Breast epithelium (tissue), 4 donors: ENCODE measurements at places on chromosomes 6 and 20. TPM values are rescaled to one million over a fixed set of nuclear protein-coding genes. Genes with fewer than 3 reads are reported as not detected.

PGBD1 gene
- 4.6 TPM for total RNA-seq

- no peak overlapping the region for H3K4me3 ChIP-seq
- H3K4me1 ChIP-seq = no peaks in the 10 kb centered on the region
- DNase-seq = no peak
- H3K27me3 ChIP-seq = no peaks in the 10 kb centered on the region
- H3K27ac ChIP-seq = no peak overlapping the region
- H3K36me3 ChIP-seq = no peaks in the 10 kb centered on the region
Measured at GRCh38 chr6:12426121-12426520, 136.0 kb downstream of the EDN1 start.

GRCh38 chr20:45053430-45054351 lies 47.2 kb downstream of the KCNS1 start:
- H3K27me3 ChIP-seq = no peaks in the 10 kb centered on the region
- DNase-seq = no peak
- H3K4me3 ChIP-seq = no peak overlapping the region

- no peak overlapping the region for H3K4me3 ChIP-seq
- DNase-seq = no peak
Measured at GRCh38 chr20:57922083-57922482, 212.3 kb upstream of the PMEPA1 start.

DNA sequence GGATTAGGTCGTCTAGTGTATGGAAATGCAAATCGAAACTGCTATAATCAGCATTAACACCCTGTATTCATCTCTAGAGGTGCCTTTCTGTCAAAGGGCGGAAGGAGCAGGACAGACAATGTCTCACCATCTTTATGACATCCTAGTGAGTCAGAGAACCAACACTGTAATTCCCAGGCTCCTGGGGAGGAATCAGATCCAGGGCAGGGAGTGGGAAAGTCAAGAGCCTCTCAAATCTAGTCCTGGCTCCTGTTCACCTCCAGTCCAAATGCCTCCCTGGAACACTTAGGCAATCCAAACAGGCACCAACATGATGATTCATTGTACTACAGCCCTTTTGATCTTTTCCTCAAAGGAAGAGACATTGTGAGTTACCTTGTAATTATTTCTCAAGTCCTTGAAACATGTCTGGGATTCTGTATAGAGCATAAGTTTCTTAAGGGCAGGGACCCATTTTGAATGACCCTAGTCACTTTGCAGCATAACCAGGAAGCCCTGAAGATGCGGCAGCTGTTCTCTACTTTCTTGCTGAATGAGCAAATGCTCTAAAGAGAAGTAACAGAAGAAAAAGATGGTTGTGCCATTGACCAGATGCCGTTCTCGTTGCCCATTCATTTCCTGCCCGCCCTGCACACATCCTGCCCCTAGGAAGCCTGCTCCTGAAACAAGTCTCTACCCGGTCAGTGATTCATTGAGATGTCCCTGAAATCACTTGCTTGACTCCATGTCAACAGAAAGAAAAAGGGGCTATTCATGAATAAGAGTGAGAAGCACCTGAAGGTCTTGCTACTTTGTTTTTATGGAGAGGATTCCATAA lies 112.8 kb upstream of the JARID2 start:
- no peaks in the 10 kb centered on the region for H3K4me1 ChIP-seq
- H3K4me3 ChIP-seq = no peak overlapping the region
- DNase-seq = no peak
- no peak overlapping the region for H3K27ac ChIP-seq

DNA sequence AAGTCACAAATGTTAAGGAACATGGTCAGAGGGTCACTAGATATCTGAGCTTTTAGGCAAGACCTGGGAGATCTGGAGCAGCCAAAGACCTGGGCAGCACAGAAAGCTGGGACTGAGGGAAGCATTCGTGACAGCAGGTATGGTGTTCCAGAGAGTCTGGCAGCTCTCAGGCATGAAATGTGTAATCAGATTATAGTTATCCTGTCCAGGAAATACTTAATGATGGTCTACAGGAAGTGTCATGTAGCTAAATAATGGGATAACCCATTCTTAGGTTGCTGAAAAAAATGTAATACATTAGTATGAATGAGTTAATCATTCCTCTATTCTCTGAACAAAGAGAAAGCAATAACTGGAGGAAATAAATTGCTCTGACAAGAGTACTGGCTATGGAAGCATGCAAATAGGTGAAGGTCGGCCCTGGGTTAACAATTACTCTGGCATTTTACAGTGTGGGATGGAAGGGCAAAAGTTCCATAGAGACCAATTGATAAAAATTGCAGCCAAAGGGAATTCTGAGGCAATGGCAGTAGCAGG lies 740.5 kb downstream of the CBLN4 start:
- no peaks in the 10 kb centered on the region for H3K4me1 ChIP-seq
- H3K27me3 ChIP-seq = no peaks in the 10 kb centered on the region
- no peaks in the 10 kb centered on the region for H3K36me3 ChIP-seq
- DNase-seq = no peak
- no peak overlapping the region for H3K27ac ChIP-seq
- no peak overlapping the region for H3K4me3 ChIP-seq

GRCh38 chr20:16262594-16262993 lies 310.7 kb downstream of the KIF16B start:
- H3K27ac ChIP-seq = no peak overlapping the region
- no peak for DNase-seq
- H3K4me3 ChIP-seq = no peak overlapping the region
- no peaks in the 10 kb centered on the region for H3K4me1 ChIP-seq
- no peaks in the 10 kb centered on the region for H3K27me3 ChIP-seq

- H3K4me3 ChIP-seq = no peak overlapping the region
- no peaks in the 10 kb centered on the region for H3K4me1 ChIP-seq
- DNase-seq = no peak
- H3K36me3 ChIP-seq = no peaks in the 10 kb centered on the region
- H3K27ac ChIP-seq = no peak overlapping the region
Measured at GRCh38 chr6:154852687-154853086, 119.5 kb downstream of the SCAF8 start.
